Tibial nerve (tissue), 4 donors: ENCODE measurements at places on chromosomes 6 and 20.

DNA sequence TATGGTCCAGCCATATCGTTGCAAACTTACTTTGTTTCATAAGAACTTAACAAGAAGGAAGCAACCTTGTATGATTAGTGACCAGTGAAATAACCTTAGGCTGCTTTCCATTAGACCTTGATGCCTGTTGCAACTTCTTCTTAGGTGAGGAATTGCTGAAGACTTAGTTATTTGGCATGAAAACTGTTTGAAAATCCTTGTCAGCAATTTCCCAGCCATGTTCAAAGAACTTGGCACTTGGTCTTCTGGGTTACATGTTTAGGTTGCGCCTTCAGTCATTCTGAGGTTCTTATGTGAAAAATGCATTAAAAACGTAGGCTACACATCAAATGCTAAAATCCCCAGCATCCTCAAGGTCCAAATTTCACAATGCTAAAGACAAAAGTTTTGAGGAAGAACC is 232.0 kb upstream of the CEP162 start:
- DNase-seq: no peak

DNA sequence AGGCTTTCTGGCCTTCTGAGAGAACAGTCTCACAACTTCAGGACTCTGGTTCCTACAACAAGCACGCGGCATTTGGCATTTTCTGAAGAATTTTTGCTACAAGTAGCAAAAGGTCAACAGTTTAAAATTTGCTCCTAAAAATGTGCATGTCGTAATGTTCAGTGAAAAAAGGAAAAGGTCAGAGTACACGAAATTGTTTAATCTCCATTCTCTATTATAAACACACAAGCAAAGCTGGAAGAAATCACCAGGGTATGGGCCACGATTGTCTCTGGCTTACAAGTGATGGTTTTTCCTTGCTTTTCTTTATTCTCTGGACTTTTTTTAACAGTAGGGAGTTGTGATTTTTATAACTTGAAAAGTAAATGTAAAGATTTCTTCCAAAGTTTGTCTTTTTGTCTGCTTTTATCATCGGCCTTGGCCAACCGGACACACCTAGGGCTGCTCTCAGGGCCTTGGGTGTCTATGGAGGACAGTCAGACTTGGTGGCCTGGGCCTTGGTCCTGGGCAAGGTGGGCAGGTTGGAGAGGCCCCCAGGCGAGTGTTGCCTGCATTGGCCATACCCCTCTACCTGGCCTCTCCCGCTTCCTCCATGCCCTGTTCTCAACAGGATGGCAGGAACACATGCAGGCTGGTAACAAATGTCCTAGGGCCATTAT is 32.4 kb downstream of the PLEKHG1 start:
- no peak for DNase-seq

DNA sequence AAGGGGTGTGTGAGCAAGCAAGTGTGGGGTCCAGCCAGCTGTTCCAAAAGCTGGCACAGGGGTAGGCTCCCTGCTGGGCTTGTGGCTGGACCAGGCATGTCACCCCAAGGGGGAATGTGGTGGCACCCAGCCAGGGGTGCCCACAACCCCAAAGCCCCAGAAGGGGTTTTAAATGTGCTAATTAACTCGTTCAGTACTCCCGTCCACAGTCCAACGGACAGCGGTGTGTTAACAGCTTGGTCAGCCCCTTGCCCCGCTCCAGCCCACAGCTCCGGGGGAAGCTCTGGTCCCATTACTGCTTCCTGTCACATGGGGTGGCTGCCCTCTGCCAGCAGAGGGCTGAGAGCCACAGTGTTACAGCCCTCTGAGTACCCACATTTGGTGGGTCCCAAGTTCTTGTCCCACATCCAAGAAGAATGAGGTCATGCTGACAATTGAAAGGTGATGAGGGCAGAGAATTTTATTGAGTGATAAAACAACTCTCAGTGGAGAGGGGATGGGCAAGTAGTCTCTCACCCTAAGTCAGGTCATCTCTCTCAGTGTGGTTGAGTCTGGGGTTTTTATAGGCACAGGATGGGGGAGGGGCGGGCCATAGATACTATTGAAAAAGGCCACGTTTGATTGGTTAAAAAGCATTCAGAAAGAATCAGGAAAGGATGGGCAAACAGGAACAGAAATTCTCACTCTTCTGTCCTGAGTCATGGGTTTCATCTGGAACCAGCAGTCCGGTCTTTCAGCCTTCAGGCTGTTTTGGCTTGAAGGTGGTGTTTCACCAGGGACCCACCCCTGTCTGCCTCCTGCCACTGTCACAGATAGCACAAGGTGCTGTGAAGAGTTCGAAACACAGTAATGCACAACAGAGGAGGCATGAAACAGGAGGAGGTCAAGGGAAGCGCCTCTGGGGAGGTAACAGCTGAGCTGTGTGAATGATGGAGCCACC is 238.5 kb downstream of the NFATC2 start:
- no peak for DNase-seq

DNA sequence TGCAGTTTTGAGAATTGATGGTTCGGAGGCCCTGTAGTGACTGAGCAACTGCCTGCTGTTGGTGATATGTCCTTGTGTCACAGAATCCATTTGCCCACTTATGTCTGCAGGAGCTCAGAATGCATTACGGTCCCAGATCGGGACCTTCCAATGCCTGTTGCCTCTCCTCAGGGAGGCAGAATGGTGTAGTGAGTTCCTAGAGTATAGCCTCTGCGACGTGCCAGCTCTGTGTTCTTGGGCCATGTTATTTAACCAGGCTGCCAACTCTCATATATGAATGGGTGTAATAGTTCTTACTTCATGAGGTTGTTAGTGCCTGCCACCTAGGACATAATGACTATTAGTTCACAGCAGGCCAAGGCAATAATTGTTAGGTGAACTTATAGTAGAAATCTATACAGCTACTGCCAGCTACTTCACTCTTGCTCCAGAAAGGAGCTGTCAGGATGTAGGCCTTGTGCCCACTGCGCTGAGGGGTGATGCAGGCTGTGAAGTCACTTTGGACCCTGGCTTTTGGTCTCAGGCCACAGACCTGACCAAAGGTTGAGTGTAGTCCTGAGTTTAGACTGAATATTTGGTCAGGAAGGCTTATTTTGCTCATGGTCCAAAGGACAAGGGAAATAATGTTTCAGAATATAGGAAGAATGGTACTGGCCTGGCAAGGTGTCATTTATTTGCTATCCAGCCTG is 82.1 kb downstream of the ASXL1 start:
- no peak for DNase-seq

- DNase-seq: no peak
These were observed 25.6 kb downstream of the INSM1 start for GRCh38 chr20:20393207-20394120.

DNA sequence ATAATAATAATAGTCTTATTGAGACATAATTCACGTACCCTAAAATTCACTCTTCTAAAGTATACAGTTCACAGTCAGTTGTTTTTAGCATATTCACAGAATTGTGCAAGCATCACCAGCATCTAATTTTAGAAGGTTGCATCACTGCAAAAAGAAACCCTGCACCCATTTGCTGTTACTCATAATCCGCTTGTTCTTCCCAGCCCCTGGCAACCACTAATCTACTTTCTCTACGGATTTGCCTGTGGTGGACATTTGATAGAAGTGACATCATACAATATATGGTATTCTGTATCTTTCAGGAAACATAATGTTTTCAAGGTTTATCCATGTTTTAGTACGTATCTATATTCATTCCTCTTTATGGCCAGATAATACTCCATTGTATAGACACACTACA is 41.5 kb upstream of the FAM184A start:
- no peak for DNase-seq

DNA sequence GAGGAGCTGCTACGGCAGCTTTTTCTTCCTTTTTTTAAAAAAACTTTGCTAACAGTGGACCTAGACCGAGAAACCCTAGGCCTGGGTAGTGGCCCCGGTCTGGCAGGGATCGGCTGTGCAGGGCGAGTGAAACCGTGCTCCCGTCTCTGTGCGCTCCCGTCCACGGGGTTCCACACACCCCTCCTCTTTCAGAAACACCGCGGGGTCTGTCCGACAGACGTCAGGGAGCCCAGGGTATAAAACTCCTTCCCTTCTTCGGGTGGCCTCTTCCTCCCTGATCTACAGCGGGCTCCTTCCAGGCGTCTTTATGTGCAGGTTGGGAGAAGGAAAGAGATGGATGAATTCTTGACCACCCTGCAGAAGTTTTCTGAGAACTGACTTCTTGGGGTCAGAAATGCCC is 27.1 kb upstream of the SMOC2 start:
- no peak for DNase-seq

DNA sequence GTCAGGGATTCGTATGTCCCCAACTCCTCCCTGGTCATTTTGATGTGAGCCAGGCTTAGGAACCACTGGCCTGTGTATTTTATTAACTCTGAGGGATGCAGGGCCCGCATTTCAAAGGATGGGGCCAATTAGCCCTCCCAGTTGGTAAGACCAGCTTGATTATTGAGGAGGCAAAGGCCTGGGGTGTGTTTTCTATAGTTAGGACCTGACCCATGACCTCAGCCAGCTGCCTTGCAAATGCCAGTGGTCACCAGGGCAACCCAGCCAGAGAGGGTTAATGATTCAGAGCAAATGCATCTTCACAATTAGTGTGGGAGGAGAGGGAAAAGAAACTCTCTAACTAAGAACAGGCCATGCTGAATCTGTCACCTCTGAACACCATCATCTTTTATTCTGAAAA is 835.4 kb downstream of the MAFB start:
- DNase-seq: no peak

GRCh38 chr6:154410619-154411072 is 54.0 kb upstream of the IPCEF1 start:
- DNase-seq: peak; percentile 43

DNA sequence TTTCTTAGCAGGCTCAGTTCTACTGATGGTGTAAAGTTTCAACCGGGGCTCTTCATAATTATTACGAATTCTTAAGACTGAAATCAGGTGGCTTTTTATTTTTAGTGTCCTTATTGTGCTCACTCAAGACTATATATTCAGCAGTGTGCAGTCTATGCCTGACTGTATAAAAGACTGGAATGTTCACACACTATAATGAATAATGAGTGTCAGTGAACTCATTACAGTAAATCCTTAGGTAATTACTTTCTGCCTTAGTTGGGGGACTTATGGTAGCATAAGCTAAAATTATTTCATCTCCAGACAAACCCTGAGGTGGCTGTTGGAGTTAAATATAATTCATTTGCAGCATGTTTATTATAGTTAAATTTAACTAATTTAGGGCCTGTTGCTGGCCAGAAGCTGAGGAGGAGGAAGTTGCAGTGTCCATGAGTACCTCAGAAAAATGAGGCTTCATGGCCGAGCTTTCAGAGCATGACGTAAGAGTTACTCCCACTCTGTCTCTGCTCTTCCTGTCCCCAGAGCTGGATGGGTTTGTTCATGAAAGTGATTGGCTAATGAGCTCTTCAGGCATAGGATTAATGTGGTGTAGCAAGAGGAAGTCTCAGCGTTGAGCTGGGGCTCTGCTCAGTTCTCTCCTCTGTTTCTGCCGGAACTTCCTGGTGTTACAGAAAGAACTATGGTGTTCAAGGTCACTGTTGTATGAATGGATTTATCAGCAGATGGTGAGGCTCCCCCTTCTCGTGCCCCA is 335.7 kb downstream of the NRN1 start:
- DNase-seq: no peak

DNA sequence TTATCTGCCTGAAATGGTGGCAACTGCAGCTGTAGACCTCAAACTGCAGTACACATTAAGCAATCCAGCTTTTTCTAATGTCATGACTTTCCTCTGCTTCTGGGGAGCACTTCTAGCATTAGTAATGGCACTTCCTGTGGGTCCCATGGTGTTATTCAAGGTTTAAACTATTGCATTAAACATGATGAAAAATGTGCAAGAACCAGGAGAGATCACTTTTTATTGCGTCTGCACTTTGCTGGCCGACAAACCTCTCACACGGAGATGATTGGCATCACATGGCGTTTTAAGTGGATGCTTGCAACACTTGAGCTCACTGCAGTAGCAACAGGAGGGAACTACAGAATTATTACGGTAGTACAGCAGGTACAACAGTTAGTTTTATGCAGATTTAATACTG is 148.4 kb downstream of the HIVEP2 start:
- DNase-seq: no peak

GRCh38 chr6:12280458-12280857 is 9.7 kb upstream of the EDN1 start:
- DNase-seq: no peak

- DNase-seq: no peak
These were observed 3.9 kb downstream of the FKBP1A start for GRCh38 chr20:1388741-1389483.

DNA sequence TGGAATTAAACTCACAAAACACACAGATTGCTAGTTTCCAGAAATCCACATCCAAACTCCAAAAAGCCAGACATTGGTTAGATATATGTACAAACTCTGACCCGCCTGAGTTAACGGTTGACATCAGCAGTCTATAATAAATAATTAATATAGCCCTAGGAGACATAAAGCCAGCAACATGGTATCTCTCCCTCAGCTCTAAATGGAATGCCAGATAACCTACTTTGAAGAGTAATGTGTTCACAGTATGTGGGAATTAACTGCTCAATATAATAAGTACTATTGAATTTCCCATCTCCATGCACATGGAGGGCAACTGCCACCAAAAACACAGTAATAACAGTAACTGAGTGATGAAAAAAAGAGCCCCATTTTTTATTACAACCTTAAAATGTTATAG is 383.2 kb downstream of the CD83 start:
- DNase-seq: no peak

DNA sequence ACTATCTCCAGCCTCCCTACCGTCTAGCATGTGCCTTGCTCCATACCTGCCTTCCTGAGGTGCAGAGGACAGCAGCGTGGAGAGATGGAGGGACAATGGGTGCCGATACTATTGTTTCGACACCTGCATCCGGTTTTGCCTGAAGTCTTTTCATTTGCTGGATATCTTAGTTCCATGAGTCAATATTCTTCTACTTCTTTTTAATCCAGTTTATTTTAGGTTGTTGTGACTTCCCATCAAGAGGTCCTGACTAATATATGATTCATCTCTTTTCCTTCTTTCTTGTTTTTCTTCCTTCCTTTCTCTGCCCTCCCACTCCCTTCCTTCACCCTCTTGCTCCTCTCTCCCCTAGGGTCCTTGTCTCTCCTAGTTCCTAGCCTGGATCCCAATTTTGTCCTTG is 91.4 kb downstream of the CDH26 start:
- no peak for DNase-seq

GRCh38 chr6:119887666-119888065 is 538.1 kb upstream of the MAN1A1 start:
- no peak for DNase-seq

DNA sequence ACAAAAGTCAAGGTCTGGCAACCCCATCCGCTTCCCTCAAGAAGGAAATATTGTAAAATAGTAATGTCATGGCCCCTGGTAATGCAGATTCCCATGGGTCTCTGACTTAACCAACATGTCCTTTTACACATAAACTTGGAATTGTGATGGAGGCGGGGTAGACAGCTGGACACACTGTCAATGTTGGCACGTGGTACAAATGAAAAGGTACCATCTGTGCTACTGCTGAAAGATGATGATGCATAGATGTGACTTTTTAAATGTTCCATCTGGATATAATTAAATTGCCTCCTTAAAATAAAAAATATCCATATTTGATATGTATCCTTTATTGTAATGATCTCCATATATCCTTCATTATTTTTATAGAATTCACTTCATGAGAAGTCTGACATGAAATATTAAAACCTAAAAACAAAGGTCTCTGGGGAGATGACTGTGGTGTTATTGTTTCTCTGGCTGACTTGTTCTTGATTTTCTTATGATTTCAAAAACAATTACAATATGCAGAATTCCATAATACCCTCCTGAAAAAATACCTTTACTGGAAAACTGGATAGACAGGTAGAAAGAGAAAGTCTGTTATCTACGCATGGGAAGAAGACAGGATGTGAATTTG is 104.5 kb downstream of the MKKS start:
- DNase-seq: no peak

GRCh38 chr6:39102821-39103136 is 12.2 kb downstream of the SAYSD1 start:
- DNase-seq: no peak

- DNase-seq: no peak
These were observed 54.0 kb downstream of the C6orf52 start for GRCh38 chr6:10640412-10640811.
